Activated naive CD4-positive, alpha-beta T cell treated with anti-CD3 and anti-CD28 coated beads, Interleukin-2, amount 10 ng/mL, durations not matched to agents 7 days and 5 days (primary cell): ENCODE measurements at places on chromosomes 3 and 15.
A peak's percentile ranks its signal among the peaks of the same experiment; 100 is the strongest.

DNA sequence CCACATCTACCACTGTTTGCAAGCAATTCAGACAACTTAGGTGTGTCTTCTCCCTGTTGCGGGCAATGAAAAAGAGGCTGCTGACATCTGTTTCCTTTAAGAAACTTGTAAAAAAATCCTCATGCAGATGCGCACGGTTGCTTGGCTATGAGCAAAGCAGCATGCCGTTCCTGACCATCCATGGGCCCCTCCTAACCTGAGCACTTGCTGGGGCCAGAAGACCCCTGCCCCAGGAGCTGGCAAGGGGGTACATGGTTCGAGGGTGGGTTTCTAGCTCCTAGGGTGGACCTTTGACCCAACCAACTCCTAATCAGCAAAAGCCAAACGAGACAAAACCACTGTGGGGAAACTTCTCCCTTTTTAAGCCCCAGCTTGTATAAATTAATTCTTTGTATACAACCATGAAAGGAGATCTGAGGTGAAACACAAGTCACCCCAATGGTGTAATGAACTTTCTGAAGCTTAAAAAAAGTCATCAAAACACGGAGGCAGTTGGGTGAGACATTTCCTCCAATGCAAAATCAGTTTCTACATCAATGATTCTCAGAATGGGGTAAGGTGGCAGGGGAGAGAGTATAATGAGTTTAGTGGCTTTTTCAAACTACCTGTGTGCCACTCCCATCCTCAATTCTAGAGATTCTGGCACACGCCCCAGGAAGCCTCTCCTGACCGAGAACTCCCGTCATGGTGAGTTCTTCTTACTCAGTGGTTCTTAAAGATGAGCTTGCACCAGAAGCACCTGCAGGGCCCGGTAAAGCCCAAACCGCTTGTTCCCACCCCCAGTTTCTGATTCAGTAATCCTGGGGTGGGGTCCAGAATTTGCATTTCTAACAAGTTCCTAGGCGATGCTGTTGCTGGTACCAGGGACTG is 44.1 kb downstream of the CPN2 start:
- peak overlapping the region; percentile 56 for H3K4me3 ChIP-seq
- peaks cover 18% of the 10 kb centered on the region for H3K36me3 ChIP-seq
- peak overlapping the region; percentile 96 for H3K27ac ChIP-seq

DNA sequence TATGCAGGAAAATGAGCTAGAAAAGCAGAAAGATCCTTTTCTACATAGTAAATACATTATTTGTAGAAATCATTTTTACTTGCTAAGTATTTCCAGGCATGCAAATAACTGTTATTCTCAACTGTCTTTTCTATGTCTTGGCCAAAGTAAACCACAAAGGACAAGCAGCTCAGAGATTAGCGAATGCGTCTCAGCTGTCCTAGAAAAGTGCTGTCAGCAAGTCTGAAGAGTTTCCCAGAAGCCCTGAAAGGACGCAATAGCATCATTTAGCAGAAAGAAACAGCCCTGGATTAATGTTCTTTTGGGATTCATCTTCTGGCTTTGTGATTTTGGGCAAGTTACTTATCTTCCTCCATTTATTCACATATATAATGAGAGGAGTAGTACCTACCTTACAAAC is 100.3 kb downstream of the ZIC1 start:
- no peak overlapping the region for H3K4me3 ChIP-seq
- H3K27me3 ChIP-seq, result no peaks in the 10 kb centered on the region
- no peaks in the 10 kb centered on the region for H3K36me3 ChIP-seq
- H3K27ac ChIP-seq, result no peak overlapping the region
- no peaks in the 10 kb centered on the region for H3K4me1 ChIP-seq

GRCh38 chr15:64975390-64975789 is 14.3 kb downstream of the SPG21 start:
- H3K36me3 ChIP-seq, result peaks cover 36% of the 10 kb centered on the region
- no peak overlapping the region for H3K27ac ChIP-seq
- H3K27me3 ChIP-seq, result no peaks in the 10 kb centered on the region
- H3K4me1 ChIP-seq, result peaks cover 4% of the 10 kb centered on the region
- no peak overlapping the region for H3K4me3 ChIP-seq

DNA sequence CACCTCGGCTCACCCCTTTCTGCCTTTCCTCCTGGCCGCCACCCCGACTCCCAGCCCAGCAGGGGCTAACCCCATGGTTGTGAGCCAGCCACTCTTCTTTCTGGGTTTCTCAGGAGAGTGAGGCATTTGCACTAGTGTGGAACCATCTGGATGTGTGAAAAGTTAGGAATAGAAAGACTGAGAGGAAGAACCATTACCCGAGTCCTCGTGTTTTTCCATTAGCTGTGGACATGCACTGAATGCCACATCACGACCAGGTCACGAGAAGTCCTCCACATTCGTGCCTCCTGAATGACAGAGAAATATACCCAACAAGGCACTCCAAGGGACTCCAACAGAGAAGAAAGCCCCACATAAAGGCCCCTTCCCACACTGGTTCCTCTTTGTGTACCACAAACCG is 18.0 kb upstream of the RAD18 start:
- H3K4me3 ChIP-seq, result no peak overlapping the region
- H3K27me3 ChIP-seq, result peaks cover 25% of the 10 kb centered on the region
- no peaks in the 10 kb centered on the region for H3K36me3 ChIP-seq
- H3K4me1 ChIP-seq, result no peaks in the 10 kb centered on the region

GRCh38 chr3:62480056-62480455 is 106.7 kb upstream of the FEZF2 start:
- no peaks in the 10 kb centered on the region for H3K36me3 ChIP-seq
- H3K27ac ChIP-seq, result no peak overlapping the region
- H3K4me1 ChIP-seq, result no peaks in the 10 kb centered on the region
- no peak overlapping the region for H3K4me3 ChIP-seq

- no peak overlapping the region for H3K4me3 ChIP-seq
- no peak for DNase-seq
- peaks cover 3% of the 10 kb centered on the region for H3K36me3 ChIP-seq
- no peak overlapping the region for H3K27ac ChIP-seq
These were observed 884.8 kb downstream of the FHIT start for GRCh38 chr3:60366486-60366885.

DNA sequence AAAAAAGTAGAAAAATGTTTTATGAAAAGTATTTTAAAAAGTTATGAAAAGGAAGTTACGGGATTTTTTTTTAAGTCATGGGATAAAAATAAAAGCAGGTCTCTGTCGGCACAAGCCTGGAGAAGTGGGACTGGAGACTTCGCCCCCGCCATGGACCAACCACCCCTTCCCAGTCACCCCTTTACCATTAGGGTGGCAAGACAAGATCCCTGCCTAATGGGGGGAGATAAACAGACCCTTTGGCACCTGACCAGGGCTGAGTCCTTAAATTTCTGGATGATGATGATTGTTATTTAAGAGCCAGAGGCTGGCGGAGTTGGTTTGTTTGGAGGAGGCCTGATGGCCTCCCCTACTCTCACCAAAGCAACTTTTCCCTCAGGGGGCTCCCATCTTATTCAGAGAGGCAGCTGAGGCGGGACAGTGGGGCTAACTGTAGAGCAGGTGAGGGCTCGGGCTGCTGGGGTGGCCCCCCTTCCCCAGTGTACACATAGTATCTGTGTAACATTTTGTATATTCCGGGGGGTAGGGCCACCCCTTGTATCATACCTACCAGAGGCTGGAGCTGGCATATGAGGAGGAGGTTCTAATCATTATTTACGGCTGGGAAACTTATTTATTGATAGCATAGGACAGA is 74.0 kb downstream of the ADAMTS7 start:
- no peaks in the 10 kb centered on the region for H3K36me3 ChIP-seq
- DNase-seq, result no peak
- peaks cover 3% of the 10 kb centered on the region for H3K4me1 ChIP-seq
